Peyer's patch (tissue), 4 donors: ENCODE measurements at places on chromosomes 4 and X. TPM values are rescaled to one million over a fixed set of nuclear protein-coding genes. Genes with fewer than 3 reads are reported as not detected.

GRCh38 chr4:10662937-10663336 is 21.6 kb downstream of the CLNK start:
- H3K36me3 ChIP-seq, result no peaks in the 10 kb centered on the region
- no peak overlapping the region for H3K4me3 ChIP-seq
- no peaks in the 10 kb centered on the region for H3K4me1 ChIP-seq
- H3K27ac ChIP-seq, result no peak overlapping the region
- no peak for DNase-seq
- H3K27me3 ChIP-seq, result no peaks in the 10 kb centered on the region

GRCh38 chr4:29043411-29043810 is 1676.8 kb upstream of the PCDH7 start:
- H3K27me3 ChIP-seq, result no peaks in the 10 kb centered on the region
- H3K27ac ChIP-seq, result no peak overlapping the region
- no peak for DNase-seq
- no peaks in the 10 kb centered on the region for H3K36me3 ChIP-seq
- no peak overlapping the region for H3K4me3 ChIP-seq

DNA sequence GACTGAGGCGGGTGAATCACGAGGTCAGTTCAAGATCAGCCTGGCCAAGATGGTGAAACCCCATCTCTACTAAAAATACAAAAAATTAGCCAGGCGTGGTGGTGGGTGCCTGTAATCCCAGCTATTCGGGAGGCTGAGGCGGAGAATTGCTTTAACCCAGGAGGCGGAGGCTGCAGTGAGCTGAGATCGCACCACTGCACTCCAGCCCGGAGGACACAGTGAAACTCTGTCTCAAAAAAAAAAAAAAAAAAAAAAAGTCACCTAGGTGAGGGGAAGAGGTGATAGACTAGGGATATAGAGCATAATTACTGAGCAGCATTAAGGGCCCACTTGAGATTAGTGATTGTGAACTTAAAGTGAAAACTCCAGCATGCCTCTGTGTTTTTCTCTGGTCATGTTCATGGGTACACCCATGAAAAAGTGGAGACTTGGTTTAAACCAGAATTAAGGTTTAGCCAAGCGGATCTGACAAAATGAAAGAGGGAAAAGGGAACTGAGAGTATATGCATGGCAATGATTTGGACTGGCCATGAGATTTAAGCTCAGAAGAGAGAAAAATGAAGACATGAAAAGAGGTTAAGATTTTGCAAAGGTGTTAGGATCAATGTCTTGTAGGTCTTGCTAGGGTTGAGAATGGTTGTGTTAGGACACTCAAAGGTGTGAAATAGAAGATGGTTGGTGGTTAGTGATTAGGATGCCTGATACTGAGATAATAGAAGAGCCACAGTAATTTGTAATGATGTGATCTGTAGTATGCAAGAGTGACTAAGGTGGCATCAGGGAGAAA is 105.0 kb downstream of the RAB28 start:
- no peaks in the 10 kb centered on the region for H3K27me3 ChIP-seq
- no peak overlapping the region for H3K27ac ChIP-seq
- no peaks in the 10 kb centered on the region for H3K36me3 ChIP-seq
- no peaks in the 10 kb centered on the region for H3K4me1 ChIP-seq
- no peak for DNase-seq

DNA sequence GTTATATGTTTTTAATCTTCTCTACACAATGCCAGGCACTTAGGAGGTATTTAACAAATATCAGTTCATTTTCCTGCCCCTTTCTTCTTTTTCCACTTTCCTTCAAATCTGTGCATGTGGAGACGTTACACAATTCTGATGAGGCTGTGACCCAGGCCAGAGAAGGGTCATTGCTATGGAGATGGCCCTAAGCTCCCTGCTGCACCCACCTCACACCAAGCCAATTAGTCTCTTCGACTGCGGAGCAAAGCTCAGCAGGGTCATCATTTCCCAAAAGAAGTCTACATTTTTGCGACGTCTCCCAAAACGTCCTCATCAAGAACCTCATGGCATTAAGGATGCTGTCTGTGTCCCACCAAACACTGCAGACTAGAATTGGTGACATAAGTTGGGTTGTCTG is 28.9 kb upstream of the VEGFD start:
- no peaks in the 10 kb centered on the region for H3K4me1 ChIP-seq
- no peak for DNase-seq
- no peaks in the 10 kb centered on the region for H3K27me3 ChIP-seq
- H3K27ac ChIP-seq, result no peak overlapping the region
- no peaks in the 10 kb centered on the region for H3K36me3 ChIP-seq

- H3K27ac ChIP-seq, result no peak overlapping the region
- DNase-seq, result no peak
- H3K27me3 ChIP-seq, result no peaks in the 10 kb centered on the region
- H3K4me1 ChIP-seq, result no peaks in the 10 kb centered on the region
- no peaks in the 10 kb centered on the region for H3K36me3 ChIP-seq
Observed at GRCh38 chrX:118530219-118530911, 34.8 kb downstream of the DOCK11 start.

DNA sequence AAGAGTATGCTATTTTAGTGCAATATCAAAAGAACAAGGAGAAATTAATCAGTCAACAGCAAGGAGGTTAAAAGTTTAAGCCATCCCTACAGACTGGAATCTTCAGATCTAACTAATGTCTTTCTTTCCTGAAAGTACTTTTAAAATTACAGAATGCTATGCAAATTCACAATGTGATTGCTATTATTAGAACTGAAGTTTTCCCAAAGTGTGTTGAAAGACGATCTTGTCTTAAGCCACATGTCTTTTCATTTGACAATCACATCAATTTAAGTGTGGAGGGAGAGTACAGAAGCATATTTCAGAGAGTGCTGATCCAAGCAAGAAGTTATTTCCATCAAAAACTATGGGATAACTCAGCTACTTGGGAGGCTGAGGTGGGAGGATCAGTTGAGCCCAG is 64.7 kb upstream of the TNIP3 start:
- no peak for DNase-seq
- no peak overlapping the region for H3K27ac ChIP-seq
- H3K27me3 ChIP-seq, result no peaks in the 10 kb centered on the region
- no peaks in the 10 kb centered on the region for H3K36me3 ChIP-seq

- no peak overlapping the region for H3K4me3 ChIP-seq
- no peak for DNase-seq
- H3K36me3 ChIP-seq, result no peaks in the 10 kb centered on the region
- H3K27ac ChIP-seq, result no peak overlapping the region
Observed at GRCh38 chr4:22315628-22316027, 200.2 kb downstream of the ADGRA3 start.

DNA sequence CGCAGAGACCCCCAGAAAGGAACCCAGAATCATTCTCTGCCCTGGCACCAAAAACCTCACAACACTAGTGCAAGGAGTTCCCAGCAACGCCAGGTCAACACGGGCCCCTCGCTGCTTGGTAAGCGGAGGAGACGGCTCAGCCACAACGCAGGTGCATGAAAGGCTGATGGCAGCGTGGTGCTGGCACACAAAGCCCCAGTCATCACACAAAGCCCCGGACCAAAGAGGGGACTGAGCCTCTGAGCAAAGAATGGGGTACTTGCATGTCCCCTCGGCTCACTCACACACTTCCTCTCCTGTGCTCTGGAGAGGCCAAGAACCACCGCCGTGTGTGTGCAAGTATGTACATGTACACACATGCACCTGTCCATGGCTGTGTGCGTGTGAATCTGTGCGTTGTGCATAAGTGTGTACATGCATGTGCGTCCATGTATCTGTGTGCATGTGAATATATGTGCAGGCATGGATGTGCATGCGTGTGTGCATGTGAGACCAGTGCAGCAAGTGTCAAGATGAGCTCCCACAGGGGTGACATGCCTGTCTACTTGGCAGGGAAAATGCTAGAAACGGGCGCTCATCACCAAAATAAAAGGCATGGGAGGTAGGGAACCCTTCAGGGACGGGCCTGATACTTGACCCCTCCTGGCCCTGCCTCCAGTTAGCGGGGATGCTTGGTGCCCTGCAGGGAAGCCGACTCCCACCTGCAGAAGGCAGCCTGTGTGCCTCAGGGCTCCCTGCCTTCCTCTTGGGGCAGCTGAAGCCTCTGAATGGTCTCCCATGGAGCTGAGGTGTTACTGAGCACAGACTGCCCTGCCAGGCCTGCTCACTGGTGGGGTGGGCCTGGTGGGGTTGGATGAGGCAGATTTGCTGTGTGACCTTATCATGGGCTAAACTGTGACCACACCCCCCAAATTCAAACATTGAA is 60.4 kb downstream of the ZFYVE28 start:
- no peaks in the 10 kb centered on the region for H3K36me3 ChIP-seq
- no peak overlapping the region for H3K4me3 ChIP-seq
- no peaks in the 10 kb centered on the region for H3K4me1 ChIP-seq
- no peak overlapping the region for H3K27ac ChIP-seq
- H3K27me3 ChIP-seq, result no peaks in the 10 kb centered on the region

- no peaks in the 10 kb centered on the region for H3K36me3 ChIP-seq
- no peaks in the 10 kb centered on the region for H3K4me1 ChIP-seq
- H3K4me3 ChIP-seq, result no peak overlapping the region
- H3K27me3 ChIP-seq, result no peaks in the 10 kb centered on the region
- no peak overlapping the region for H3K27ac ChIP-seq
Observed at GRCh38 chrX:72128881-72129280, 2.8 kb downstream of the RTL5 start.

Gene NWD2
- not detected for total RNA-seq

DNA sequence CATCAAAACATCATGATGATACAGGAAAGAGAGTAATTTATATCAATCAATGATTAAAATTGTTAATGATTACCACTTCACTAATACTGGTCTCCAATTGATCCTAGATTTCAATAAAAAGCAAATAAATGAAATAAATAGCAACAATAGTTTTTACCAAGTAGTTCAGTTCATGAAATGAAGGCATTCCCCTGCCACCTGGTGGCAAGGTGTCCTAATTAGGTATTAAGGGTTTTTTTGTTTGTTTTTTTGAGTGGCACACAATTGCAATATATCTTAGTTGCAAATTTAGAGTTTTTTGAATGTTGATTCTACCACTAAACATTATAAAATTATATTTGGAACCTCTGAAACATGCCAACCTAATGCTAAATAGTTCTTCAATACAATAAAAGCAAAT is 157.4 kb upstream of the PDE5A start:
- H3K4me1 ChIP-seq, result no peaks in the 10 kb centered on the region
- no peaks in the 10 kb centered on the region for H3K27me3 ChIP-seq
- no peak overlapping the region for H3K4me3 ChIP-seq

- no peaks in the 10 kb centered on the region for H3K36me3 ChIP-seq
- no peaks in the 10 kb centered on the region for H3K27me3 ChIP-seq
- H3K4me1 ChIP-seq, result no peaks in the 10 kb centered on the region
- no peak overlapping the region for H3K27ac ChIP-seq
- DNase-seq, result peak; percentile 68
- H3K4me3 ChIP-seq, result no peak overlapping the region
Observed at GRCh38 chr4:40448875-40449274, 113.7 kb downstream of the CHRNA9 start.

DNA sequence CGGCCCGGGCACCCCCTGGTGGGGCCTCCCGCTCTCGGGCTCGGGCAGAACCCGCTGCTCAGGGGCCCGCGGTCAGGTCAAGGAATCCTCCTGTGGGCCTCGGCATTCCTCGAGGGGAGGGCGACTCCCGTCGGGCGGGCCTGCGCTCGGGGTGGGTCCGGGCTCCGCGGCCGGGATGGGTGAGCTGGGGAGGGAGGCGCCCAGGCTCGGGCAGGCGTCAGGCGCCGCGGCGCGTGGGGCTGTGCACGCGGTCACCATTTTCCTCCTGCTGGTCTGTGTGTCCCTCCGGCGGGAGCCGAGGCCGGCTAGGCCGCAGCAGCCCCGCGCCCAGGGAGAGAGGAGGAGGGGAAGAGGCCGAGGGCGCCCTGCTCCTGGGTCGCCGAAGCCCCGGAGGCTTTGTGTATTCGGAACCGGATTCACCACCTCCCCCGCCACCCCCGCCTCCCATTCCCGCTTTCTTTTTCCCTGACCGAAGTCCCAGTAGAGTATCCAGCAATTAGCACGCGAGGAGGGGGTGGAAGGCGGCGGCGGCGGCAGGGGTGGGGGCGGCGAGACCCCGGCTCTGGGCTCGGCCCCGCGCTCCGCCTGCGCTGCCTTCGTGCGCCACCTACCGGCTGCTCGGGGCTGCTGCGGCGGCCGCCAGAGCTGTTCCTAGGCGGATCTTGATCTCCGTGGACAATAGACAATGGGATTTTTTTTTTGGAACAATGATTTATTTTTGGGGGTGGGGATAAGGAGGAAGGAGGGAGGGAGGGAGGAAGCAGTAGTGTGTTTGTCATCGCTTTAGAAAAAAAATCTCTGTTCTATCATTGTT is 99.0 kb upstream of the MAML3 start:
- H3K27ac ChIP-seq, result peak overlapping the region; percentile 86
- H3K4me3 ChIP-seq, result peak overlapping the region; percentile 53
- H3K4me1 ChIP-seq, result peaks cover 14% of the 10 kb centered on the region
- peak; percentile 83 for DNase-seq
- no peaks in the 10 kb centered on the region for H3K36me3 ChIP-seq

Gene NPNT
- 53.1 TPM for total RNA-seq

DNA sequence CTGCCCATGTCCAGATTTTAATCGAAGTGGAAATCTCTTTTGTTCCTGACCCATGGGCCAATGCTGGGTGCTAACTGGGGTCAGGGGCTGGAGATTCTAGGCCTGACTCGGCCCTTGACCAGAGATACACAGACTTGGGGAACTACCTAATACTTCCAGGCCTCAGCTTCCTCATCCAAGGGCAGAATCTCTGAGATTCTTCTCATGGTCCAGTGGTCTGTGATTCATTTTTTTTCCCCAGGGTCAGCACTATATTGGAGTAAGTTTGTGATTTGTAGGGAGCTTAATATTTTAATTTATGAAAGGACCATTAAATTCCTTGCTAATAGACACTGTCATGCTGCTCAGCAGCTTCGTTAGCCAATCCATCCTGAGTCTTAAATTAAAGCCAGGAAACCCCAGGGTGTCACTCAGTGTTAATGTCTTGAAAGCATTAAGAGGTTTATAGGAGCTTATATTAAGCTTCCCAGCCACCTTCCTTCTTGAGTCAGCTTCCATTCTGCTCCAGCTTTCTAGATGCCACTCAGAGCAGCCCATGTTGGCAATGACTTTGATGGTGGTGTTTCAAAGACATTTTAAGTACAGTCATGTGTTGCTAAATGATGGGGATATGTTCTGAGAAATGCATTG is 27.0 kb upstream of the PROM1 start:
- no peak for DNase-seq
- no peak overlapping the region for H3K27ac ChIP-seq
- no peak overlapping the region for H3K4me3 ChIP-seq
- H3K36me3 ChIP-seq, result no peaks in the 10 kb centered on the region
- H3K27me3 ChIP-seq, result no peaks in the 10 kb centered on the region

Gene PNMA6F
- total RNA-seq, result not detected

DNA sequence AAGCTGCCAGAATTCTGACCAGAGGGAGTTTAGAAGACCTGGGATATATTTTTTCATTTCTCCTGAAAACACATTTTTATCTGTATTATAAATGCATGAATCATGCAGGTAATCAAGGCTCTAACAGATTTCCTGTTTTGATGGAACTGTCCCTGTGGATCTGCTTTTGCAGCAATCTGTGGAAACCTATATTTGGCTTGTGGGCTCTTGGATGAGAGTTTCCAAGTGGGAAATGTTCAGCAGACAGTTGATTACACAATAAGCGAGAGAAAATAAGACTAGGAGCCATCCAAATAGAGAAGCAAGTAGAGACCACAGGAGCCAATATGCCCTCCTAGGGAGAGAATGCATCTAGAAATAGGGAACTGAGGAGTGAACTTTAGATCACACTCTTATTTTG is 105.0 kb downstream of the NDST3 start:
- H3K27ac ChIP-seq, result no peak overlapping the region
- no peaks in the 10 kb centered on the region for H3K27me3 ChIP-seq
- H3K4me1 ChIP-seq, result no peaks in the 10 kb centered on the region
